ENCODE measurements at places on chromosomes 12 and 14.

DNA sequence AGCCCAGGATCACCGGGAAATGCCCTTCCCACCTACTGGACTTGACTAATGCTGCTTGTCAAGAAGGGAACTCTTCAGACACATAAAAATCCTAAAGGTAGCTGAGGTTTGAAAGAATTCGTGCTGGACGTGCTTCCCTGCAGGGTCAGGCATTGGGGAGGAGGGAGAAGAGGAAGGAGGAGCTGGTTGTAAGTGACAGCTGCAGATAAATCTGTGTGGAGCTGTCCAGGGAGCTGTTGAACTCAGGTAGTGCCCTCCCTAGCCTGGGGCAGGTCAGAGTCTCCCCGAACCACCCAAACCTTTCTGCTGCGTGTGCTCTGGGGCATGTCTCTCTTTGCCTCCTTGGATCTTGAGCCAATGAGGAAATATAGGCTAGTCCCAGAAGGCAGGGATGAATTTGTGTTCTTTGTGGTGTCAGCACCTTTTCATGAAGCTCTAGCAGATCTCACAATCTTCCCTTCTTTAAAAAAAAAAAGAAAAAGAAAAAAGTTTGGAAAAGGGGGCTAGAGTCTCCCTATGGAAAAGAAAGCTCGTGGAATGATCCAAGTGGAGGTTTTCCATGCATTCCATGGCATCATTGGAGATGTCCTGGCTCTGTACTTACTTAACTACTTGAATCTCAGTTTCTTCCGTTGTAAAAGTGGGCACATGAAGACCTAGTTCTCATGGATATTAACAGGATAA lies 23.6 kb upstream of the FOS start:
- DNase-seq, result no peak

GRCh38 chr12:25716842-25717241 lies 163.8 kb upstream of the LMNTD1 start:
- DNase-seq, result no peak

DNA sequence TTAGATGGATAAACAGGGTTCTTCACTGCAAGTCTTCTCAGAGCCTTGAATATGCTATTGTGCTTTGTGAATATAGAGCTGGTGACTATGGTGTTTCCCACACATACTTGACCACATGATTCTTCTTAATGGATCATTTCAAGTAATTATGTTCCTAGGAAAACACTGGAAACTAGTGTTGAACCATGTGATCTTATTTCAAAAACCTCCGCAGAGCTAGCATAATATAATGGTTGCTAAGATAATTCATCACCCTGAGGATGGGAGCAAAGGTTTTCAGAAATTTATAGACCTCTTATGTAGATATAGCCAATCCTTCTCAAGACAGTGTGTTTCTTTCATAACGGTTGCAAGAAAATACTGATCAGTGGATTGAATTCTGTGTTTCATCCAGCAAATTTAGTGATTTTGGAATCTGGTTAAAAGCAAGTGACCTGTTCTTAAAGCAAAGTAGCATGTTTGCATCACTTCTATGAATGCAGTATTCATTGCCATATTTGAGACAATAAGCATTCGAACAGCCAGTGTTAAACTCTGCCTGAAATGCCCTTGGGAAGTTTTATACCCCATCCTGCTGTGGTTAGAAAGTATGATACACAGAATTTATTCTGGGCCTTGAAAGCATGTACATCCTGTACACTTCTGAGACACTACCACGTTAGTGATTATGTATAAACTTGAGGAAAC lies 341.0 kb upstream of the E2F7 start:
- DNase-seq, result no peak

GRCh38 chr12:12776261-12776660 lies 9.2 kb upstream of the APOLD1 start:
- DNase-seq, result no peak

- no peak for DNase-seq
These were observed 208.5 kb upstream of the NEDD1 start for GRCh38 chr12:96698521-96698920.

DNA sequence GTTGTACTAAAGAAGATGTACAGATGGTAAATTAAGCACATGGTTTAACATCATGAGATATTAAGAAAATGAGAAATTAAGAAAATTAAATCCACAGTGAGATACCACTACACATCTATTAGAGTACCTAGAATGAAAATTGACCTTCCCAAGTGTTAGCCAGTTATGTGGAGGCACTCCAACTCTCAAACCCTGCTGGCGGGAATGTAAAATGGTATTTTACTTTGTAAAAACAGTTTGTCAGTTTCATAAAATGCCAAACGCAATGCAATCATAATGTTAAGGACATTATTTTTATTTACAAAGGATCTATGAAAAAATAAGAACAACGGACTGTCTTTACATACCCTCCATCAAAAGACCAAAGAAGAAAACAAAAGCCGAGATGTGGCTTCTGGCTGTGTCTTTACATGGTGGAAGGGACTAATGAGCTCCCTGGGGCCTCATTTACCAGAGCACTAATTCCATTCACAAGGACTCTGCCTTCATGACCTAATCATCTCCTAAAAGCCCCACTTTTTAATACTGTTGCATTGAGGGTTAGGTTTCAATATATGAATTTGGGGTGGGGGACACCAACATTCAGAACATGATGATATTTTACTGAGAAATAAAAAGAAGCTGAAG lies 1178.7 kb downstream of the AACS start:
- DNase-seq, result no peak

- DNase-seq, result no peak
These were observed 10.2 kb downstream of the TBX5 start for GRCh38 chr12:114395755-114396152.

DNA sequence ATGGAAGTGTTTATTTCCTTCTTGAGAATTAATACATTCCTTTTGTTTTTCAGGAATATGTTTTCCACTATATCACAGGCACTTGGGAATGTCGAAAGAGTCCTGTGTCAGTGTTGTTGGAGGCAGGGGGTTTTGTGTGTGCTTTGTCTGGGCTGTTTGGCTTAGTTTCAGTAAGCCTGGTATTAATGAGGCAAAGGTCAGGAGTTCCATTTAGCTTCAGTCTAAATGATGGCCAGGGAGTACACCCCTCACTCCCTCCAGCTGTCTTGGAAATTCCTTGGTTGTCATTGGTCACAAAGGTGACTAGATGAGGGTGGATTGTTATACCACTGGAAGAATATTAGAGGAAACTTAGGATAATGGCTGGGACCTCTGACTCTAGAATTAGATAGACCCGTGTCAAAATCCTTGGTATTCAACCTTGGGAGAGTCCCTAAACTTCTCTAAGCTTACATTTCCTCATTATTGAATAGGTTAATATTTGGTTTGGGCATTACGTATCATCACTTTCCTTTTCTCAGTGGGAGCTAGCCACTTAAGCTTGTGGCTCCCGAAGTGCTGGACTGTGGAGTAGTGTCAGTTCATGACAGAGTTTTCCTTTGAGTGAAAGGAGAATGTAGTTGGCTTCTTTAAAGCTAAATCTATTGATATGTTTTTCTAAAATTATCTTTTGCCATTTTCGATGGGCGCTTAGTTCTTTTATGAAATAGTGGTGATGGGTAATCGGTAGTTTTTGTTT lies 5.2 kb downstream of the FRS2 start:
- DNase-seq, result no peak

GRCh38 chr12:70403826-70404225 lies 37.7 kb downstream of the KCNMB4 start:
- no peak for DNase-seq

DNA sequence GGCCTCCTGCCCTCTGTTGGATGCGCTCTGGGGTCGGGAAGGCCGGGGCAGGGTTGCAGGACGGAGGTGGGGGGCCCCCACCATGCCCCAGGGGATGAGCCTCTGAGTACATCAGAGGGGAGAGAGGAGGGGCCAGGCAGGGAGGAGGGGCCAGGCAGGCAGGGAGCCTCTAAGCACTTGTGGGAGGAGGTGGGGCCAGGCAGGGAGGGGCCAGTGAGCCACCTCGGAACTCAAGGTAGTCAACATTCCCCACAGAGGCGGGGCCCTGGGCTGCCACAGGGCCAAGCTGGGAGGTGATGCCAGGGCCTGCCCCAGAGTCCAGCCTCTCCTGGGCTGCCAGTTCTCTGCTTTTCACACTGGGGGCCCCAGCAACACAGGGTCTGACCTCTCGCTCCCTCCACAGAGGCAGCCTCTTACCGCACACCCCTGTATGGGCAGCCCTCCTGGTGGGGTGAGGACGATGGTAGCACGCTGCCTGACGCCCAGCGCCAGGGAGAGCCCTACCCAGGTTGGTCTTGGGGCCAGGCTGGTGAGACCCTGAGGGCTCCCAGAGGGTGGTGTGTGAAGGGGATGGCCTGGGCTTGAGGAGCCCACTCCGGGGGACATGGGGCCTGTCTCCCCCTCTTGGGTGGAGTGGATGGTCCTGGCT lies 17.4 kb downstream of the CEP170B start:
- no peak for DNase-seq

DNA sequence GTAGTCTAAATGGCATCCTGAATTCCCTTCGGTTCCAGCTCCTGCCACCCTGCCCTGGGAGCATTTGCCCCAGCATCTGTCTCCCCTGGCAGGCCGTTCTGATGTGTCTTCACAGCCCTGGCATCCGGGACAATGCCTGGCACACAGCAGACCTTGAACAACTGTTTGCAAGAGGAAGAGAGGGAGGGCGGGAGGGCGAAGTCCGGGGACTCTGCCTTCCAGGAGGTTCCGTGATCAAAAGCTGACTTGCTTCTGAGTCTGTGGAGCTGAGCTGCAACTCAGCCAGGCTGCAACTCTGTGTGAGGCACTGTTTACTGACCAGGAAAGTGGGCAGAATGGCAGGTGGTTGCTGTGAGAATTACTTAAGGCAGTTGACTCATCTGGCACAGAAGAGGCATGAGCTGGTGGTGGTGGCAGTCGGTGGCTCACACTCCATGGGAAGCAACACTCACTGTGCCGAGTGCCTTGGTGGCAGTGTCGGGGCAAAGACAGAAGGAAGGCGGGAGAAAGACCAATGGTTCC lies 61.1 kb upstream of the DLK1 start:
- DNase-seq, result no peak

DNA sequence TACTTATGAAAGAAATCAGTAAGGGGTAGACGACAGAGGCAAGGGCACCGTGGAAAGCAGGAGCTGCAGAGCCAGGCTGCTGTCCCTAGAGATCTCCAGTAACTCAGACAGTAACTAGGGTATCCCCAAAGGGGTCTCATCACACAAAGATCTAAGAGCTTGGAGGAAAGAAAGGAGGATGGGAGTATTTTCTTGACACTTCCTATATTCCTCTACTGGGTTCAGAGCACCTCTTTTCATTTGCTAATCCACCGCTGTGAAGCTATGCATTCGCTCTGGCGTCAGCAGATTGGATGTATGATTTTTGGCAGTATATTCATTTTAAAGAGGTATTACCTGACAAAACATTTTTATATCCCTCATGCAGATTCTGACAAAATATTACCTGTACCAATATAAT lies 12.6 kb downstream of the USP44 start:
- DNase-seq, result no peak

- no peak for DNase-seq
These were observed 22.3 kb downstream of the RPH3A start for GRCh38 chr12:112813836-112814235.
